ENCODE measurements at places on chromosomes 1 and 21.

DNA sequence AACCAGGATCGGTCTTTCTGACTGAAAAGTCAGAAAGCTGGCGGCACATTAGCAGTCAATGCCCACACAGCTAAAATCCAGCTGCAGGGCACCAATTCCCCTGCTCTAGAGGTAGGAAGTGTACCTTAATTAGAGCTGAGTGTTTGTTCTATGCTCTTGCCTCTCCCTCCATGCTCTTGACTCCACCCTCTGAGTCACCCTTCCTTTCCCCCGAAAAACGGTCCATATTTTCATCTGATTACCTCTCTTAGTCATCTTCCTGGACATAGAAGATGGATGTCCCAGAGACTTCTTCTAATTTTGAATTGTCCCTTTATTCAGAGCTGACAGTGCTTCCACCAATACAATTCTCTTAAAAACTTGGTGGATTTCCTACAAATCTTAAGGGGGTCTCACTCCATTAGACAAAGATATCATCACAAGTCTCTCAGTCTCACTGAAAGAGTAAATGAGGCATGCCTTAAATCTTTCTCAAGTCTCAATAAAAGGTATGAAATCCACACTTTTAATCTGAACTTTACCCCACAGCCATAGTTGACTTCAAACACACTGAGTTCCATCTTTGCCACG, 44.1 kb upstream of the SLC19A1 start:
- DNase-seq = no peak

GRCh38 chr1:195960580-195960979, 647.7 kb downstream of the KCNT2 start:
- no peak for DNase-seq

- DNase-seq = peak; percentile 87
Measured at GRCh38 chr1:179883040-179883744, 1.1 kb downstream of the TOR1AIP1 start.

DNA sequence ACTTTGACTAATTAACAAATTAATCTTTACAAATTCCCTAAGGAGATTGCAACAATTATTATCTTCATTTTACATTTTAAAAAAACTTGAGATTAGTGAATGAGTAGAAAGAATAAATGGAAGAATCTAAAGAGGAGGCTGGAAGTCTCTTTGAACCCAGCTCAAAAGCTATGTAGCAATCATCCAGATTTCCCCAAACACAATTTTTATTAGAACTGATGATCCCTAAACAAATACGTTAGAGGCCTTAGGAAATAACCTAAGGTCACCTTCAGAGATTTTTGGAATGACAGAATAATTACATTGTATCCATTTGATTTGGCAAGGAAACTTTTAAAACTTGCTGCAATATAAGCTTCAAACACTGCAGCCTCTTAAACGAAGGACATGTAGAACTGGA, 242.4 kb upstream of the LYPLAL1 start:
- DNase-seq = no peak

DNA sequence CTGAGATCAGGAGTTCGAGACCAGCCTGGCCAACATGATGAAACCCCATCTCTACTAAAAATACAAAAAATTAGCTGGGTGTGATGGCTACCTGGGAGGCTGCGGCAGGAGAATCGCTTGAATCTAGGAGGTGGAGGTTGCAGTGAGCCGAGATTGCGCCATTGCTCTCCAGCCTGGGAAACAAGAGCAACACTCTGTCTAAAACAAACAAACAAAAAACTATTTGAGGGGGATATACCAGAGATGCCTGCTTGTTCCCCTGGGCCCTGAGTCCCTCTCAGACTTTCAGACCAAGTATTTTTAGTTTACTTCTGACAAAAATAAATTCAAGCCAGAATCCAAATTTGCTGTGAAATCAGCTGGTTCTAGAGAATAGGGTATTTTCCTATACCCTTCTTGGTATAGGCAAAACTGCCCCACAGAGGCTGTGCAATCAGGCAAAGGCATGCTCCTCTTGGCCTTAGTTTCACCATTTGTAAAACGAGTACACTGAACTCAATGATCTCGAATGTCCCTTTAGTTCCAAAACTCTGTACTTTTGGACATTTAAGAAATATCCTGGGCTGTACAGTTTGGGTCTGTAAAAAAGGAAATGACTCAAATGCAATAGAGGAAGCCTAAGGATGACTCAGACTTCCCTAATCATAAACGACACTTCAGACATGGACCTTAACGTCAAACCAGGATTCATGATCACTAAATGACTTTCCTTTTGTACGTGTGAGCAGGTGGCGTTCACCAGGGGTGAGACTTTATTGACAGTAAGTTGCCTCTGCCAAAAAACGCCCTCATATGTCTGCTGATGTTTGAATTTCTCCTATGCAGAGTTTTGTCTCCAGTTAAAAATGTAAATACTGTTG, 16.1 kb downstream of the ENSA start:
- no peak for DNase-seq

GRCh38 chr1:3298197-3298596, 156.3 kb upstream of the ARHGEF16 start:
- DNase-seq = no peak

DNA sequence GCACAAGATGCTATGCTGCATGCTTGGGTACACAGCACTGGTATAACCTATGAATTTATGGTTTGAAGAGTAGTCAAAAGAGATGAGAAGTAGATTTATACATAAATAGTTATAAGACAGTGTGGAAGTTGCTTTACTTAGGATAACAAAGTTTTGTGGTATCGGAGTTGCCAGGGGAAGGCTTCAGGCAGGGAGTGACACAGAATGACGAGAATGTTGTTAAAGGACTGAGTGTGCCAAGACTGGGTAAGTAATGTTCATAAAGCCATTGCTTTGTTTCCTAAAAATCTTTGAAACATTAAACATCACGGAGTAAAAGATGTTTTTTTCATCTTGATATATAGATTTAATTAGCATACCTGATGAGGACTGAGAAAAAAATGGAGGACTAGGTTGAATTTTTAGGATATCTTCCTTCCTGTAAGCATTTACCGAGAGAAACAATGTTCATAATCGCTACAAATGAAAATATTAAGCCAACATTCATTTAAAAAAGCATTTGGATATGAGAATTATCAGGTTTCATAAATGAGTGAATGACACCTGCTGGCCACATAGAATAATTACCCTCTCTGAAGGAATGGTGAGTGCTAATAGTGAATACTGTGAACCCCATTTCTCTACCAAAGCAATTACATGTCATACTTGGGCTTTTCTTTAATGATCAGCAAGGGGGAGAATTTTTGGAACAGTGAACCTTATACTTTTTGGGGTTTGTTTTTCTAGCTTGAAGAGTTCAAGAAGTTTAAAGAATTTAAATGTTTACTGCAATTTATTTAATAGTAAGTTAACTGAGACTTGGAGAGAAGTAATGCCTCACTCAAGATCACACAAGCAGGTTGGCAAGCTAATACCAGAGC, 28.4 kb downstream of the EXTL2 start:
- peak; percentile 59 for DNase-seq

- DNase-seq = peak; percentile 33
Measured at GRCh38 chr1:109740615-109741373, at the start of gene GSTM3. TSS of gene GSTM3 (minus strand) at chr1:109741038. CDS start at chr1:109740287, 751 bp downstream.

DNA sequence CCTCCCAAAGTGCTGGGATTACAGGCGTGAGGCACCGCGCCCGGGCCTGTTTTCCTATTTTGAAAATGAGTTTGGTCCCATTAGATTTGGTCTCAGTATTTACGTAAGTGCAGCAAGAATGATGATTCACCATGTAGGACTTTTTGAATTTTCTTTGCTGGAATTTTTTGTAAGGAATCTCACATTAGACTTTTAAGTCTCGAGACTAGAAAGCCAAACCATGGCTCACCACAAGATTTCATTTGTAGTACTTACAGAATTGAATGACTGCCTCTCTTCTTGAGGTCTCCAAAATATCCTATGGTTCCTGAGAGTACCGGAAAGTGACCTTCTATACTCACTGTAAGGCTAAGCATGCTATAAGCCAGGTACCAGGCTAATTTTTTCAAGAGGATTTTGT, 325 bp downstream of the OR14A2 start:
- DNase-seq = no peak

DNA sequence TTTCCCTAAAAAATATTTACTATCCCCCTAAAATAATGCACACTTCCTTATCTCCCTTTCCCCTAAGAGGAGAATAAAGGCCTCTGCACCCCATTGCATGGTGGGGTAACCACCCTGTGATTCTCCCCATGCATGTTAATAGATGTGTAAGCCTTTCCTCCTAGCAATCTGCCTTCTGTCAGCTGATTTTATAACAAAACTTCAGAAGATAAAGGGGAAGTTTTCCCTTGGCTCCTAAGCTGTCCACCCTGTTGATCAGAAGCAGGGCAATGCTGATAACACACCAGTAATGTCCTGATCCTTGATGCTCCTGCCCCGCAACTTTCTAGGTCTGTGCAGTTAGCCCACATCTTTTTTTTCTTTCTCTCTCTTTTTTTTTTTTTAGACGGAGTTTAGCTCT, 11.4 kb upstream of the RNF187 start:
- no peak for DNase-seq

All from NCI-H524 (cell line).